Colonic mucosa (tissue), 4 donors: ENCODE measurements at places on chromosomes 4 and X. TPM values are rescaled to one million over a fixed set of nuclear protein-coding genes. Genes with fewer than 3 reads are reported as not detected.

DNA sequence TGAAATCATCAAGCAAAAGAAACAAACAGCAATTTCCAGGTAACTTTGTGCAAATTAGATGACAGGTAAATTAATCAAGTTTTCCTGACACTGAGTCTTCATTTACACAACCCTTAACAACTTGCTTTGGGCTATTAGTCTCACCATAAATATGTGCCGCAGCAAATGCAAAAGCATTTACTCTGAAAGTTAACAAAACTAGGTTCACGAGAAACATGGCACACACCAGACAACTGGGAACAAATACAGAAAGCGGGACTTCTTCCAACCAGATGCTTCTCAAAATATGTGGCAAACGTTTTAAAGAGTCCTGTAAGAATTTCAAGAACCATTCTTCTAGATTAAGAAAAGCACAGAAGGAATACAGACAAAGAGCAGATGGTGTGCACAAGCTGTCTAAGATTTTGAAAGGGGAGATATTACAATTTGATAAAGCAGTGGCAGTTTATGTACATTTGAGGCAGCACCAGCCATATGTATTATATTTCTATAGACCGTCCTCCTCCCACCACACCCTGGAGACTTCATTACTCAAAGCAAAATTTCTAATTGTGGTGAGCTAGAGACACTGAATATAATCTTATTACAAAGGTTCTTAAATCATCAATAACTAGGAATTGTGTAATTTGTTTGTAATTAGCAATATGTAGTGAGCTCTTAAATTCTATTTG lies 192.5 kb upstream of the ADAMTS3 start:
- no peak for DNase-seq

DNA sequence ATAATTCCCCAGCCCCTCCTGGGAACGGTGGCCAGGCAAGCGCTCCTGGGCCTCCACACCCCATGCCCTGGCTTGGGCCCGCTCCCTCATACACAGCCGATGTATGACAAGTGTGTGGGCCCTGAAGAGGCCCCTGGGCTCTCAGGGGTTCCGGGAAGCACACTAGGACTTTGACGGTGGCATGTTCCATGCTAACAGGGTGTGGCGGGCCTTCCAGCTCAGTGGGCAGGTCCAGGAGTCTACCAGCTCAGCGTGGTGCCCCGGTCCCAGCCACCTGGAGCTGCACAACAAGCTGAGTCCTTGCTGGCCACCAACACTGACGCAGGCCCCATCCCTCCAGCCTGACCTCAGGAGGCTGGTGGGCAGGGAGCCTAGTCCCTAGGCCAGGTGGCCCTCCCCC lies 24.4 kb upstream of the HMX1 start:
- DNase-seq = no peak

DNA sequence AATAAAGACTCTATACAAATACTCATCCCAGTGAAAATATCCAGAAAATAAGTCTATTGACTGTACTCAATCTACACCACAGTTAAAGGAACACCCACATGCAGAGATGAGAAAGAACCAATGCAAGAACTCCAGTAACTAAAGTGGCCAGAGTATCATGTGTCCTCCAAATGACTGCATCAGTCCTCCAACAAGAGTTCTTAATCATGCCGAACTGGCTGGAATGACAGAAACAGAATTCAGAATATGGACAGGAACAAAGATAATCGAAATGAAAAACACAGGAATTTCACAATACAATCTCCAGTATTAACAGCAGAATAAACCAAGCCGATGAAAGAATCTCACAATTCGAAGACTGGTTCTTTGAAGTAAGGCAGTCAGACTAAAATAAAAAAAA lies 210.3 kb downstream of the TBCK start:
- no peak for DNase-seq

HTRA3 gene
- total RNA-seq = 1.3 TPM

DNA sequence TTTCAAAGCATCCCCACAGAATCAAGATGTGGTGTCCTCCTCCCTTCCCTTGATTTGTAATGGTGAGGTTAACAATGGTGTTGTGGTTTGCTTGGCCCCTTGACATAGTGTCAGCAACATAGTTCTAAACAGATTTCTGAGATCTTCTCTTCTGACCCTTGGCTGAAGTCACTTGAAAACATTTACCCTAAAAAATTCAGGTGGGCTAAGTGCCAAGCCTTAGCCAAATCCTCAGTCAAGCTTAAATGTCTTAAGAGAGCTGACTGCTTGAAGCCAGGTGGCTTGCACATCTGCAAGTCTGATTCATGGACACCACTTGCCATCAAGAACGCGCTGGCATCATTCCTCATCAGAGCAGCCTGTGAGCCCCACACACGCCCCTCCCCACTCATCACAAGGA lies 173.2 kb downstream of the MGST2 start:
- no peak for DNase-seq

DNA sequence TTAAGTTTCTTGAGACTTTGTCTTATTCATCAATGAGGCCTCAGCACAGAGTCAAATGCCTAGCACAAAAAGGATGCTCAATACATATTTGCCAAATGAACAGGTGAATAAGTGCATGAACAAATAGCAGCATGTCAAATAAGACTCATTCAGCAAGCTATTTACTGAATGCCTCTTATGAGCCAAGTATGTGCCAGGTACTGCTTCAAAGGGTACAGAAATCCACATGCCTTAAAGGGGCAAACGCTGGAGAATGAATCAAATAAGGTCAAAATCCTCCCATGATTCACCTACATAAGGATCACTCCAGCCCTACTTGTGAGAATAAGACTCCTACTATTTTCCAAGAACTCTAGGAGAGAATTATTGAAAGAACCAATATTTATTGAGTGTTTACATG lies 260.2 kb upstream of the CPEB2 start:
- no peak for DNase-seq

FAM47A gene
- not detected for total RNA-seq

DNA sequence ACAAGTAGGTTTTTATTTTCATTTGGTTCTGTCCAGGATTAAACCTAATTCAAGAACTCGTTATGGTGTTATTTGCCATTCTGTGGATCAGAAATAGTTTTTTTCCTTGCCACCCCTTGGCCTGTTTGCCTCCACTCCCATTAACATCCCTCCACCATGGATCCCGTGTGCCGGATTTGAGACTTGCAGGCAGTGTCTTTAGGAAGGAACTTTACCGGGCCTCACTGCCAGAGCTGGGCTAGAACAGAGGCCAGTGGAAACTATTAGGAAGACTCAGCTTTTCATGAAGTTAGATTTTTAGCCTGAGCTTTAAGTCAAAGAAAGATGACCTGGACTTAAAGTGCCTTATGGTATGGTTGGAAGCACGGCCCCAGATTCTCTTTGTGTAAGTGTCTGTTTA lies 2.4 kb downstream of the KLHL2 start:
- no peak for DNase-seq
